Stimulated activated CD8-positive, alpha-beta memory T cell treated with anti-CD3 and anti-CD28 coated beads, Interleukin-2, amount 100 ng/mL, for 48 hours (primary cell): ENCODE measurements at places on chromosomes 6 and 20.

DNA sequence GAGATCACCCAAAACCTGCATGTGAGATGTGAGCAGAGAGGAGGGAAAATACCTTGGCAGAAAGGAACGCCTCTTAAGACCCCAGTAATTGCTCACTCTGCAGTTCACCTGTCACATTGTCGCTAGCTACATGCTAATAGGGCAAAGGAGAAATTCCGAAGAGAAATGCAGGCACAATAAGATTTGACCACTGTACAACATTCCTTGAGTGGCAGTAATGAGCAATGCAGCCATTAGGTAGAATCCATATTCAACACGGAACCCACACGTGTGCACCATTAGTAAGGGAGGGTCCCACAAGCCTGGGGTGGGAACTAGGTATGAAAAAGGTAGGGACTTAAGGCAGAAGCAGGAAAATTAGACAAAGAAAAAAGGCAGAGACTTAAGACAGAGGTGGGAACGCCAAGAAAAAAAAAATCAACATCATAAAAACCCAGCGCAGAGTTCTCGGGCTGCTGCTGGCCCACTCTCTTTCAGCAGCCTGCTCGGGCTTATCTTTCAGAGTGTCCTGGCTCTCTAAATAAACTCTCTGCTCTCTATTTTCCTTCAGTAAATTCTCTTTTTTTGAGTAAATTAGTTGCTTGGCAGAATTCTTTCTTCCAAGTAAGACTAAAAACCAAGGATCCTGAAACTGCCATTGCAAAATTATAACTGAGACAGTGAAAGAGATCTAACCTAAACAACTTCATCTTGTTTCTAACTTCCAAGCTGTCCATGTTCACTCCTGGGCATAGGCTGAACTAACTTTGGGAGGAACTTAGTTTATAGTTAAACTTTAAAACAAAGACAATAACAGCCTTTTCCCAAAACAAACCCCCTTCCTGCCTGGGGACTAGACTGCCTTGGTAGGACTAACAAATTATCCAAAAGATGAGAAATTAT lies 116.5 kb downstream of the CD24 start:
- no peak for DNase-seq

DNA sequence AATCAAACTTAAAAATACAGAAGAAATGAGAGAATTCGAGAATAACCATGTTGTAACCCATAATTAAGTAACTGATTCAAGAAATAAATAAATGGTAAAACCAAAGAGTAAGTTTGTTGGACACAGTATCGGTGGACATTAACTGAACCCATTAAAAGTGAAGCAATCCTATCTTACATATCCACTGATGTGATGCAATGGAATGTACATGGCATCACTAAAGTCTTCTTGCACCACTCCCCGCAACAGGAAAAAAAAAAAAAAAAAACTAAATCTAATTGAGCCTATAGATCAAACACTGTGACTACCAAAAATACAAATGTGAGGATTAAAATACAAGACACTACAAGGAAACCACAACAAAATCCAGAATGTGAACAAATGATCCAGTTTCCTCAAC lies 7.9 kb downstream of the SNX14 start:
- DNase-seq: no peak

- no peak for DNase-seq
Observed at GRCh38 chr6:71248306-71248765, 40.3 kb upstream of the OGFRL1 start.

DNA sequence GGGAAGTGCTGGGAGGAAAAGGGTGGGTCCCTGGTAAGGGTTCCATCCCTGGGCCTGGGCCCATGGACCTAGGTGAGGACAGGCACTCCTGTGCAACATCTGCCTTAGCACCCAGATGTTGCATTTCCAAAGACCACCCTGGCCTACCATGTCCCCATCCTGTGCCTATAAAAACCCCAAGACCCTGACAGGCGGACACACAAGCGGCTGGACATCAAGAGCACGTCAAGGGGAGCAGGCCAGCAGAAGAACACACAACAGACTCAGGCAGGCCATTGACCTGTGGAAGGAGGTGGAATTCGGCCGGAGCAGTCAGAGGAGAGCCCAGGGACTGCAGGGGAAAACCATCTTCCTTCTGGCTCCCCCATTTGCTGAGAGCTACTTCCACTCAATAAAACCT lies 937.8 kb upstream of the MANEA start:
- DNase-seq: no peak

DNA sequence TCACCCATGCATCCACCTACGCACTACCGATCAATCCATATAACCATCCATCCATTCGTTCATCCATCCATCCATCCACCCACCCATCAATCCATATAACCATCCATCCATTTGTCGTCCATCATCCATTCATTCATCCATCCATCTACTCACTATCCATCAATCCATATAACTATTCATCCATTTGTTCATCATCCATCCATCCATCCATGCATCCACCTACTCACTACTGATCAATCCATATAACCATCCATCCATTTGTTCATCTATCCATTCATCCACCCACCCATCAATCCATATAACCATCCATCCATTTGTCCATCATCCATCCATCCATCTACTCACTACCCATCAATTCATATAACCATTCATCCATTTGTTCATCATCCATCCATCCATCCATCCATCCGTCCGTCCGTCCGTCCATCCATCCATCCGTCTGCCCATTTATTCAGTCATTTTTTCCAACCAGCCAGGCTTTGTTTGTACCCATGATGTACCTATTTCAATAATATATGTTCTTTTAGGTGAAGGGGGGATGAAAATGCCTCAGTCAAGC lies 6.1 kb upstream of the BPIFB6 start:
- no peak for DNase-seq

DNA sequence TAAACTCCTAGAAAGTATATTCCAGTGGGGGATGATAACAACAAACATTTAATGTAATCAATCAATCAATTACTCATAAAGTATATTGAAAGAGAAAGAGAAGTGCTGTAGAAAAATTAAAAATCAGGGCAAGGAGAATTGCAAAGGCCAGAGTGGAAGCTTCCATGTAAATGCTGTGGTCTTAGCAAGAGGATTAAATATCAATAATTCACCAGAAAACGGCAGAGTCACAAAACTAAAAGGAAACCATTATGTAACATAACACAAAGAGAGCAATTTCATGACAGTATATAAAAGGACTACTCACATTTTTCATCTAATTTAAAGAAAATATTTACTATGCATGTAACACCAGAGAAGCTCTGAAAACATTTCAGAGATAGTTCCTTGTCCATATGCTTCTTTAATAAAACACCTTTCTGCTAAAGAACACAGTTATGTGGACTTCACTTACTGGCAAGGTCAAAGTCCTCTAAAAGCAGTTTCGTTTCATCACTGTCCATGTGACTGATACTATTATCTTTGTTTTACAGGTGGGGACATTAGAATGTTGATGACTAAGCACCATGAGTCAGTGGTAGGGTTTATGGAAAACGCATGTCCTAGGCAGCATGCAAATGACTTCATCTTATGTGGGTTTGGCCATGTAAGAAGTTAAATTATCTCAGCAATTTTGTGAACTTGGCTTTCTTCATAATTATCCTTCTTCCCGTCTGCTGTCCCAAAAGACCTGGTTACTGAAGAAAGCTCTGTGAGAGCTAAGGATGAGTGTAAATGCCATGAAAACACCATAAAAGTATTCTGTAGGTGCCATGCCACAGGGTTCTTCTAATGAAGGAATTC lies 185.8 kb upstream of the TENT5A start:
- DNase-seq: no peak

DNA sequence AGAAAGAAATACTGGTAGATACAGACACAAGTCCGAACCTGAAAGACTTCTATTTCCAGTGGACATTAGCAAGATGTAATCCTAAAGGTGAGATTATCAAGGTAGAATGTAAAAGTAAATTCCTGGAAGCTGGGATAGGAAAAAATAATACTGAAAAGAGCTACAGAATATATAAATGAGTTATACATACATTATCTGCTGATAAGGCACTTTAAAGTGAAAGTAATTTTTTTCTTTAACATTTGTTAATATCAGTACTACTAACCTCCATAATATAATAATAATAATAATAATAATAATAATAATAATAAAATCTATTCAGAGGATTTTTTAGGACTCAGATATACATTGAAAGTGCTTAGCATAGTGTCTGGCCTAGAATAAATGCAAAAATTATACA lies 102.5 kb downstream of the RFX6 start:
- no peak for DNase-seq

- no peak for DNase-seq
Observed at GRCh38 chr6:34608321-34609091, 52.4 kb upstream of the SPDEF start.

DNA sequence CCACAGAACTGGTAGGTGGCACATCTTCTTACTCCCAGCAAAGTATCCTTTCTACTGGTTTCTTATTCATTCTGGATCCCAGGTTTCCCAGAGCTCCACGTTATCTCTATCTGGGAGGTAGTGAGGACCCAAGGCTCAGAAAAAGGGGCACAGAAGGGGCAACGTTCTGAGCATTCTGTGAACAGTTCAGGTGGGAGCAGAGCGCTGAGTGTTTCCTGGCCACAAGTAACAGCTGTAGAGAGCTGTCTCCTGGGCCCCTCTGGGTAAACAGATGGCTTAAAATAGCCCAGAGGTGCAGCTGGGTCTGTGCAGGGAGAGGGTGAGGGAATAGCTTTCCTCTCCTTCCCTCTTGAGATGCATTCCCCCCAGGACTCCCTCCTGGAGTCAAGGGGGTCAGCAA lies 2.1 kb downstream of the APOBEC2 start:
- DNase-seq: no peak

DNA sequence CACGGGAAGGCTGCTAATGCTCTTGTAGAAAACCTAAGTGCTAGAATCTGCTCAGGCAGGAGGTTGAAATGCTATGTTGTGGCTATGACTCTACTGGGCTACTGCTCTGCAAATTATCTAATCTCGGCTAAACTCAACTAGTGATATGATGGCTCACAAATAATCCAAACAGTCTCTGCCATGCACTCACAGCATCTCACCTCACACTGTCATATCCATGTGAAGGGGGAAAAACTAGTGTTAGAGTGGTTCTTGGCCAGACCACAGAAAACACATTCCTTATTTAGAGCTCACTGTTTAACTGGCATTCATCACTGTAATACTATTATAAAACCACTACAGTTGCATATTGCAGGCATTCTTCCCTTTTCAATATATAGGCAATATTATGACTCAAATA lies 81.8 kb upstream of the DST start:
- no peak for DNase-seq

- DNase-seq: no peak
Observed at GRCh38 chr6:75946146-75946831, 126.2 kb downstream of the IMPG1 start.

DNA sequence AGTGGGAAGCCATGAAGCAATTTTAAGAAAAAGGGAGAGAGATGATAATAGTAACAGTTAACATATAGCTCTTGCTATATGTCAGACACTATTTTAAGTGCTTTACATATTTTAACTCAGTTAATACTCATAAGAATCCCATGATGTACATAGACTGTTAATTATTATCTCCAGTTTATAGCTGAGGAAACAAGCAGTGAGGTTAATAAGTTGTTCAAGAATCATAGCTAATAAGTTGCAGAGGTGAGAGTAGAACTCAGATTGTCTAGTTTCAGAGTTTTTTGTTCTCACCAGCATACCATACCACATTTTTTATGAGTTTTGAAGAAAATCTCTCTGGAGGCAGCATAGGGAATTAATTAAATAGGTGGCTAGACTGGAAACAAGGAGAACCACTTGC lies 144.6 kb upstream of the MMS22L start:
- no peak for DNase-seq

DNA sequence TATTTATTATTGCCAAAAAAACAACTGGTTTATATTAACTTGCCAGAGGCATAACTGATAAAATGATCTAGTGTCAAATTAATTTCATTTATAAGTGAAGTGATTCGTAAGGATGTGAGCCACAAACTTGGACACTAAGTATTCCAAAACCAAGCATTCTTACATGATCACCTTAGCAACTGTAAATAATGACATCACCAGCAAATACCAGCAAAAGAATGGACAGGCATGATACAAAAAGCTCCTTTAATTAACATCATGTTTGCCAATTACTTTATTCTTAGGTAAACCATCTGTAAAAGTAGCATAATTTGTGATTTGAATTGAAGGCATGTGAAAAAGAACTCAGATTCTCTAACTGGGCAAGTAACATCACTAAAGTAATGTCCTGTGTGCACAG lies 17.2 kb upstream of the FNDC1 start:
- DNase-seq: no peak

DNA sequence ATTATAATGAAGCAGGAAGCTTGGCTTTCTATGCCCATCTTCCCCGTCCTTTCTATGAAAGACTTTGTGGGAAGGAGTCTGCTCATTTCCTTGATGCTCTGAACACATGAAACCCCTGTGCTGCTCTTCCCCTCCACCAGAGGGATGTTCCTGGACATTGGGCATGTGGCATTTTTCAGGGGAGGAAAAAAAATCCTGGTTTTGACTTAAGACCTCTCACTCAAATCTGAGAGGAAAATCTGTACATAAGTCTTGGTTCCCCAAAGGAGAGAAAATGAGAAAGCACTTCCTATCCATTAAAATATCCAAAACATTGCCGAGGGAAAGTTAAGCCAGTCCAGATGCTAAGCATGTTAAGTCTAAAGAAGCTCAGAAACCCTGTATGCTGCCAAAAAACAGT lies 393.0 kb downstream of the PAX1 start:
- no peak for DNase-seq

DNA sequence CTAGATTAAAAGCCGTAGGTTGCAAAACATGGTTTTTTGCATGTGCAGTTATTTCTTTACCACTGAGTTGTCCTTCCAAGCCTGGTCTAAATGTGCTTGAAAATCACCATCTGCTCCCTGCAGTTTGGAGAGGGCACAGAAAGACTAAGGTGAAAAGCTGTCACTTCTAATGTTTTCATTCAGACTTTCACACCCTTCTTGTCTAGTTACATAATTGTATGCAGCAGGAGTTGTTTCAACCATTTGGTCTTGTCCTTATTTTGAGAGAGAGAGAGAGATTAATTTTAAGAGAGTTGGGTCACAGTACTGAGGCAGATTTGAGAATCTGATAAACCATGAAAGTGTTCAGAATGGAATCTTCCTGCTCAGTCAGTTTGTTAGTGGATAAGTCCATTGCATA lies 82.5 kb downstream of the ARID1B start:
- no peak for DNase-seq

- no peak for DNase-seq
Observed at GRCh38 chr20:8196096-8196495, 64.0 kb downstream of the PLCB1 start.

DNA sequence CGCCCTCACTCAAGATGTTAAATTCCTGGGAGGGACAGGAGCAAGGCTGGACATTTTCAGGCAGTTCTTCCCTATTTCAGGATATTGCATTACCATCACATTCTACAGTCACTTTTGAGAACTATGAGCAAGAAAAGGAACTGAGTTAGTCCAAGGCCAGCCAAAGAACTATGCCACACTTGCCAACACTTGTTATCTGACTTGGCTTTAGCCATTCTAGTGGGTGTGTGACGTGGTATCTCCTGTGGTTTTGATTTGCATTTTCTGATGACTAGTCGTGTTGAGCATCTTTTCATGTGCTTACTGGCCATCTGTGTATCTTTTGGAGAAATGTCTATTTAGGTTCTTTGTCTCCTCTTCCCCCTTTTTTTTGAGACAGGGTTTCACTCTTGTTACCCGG lies 12.0 kb downstream of the XRN2 start:
- no peak for DNase-seq

GRCh38 chr20:37395921-37396415 lies 50.0 kb downstream of the SRC start:
- DNase-seq: no peak
